ENCODE measurements at places on chromosomes 6 and 20. TPM values are rescaled to one million over a fixed set of nuclear protein-coding genes. Genes with fewer than 3 reads are reported as not detected.

Gene RBPJL
- not detected for polyA plus RNA-seq

Gene GMNN
- polyA plus RNA-seq: 17.8 TPM

Gene KIF25
- polyA plus RNA-seq: not detected

Gene PXDC1
- polyA plus RNA-seq: 24.0 TPM

Gene NKX2-4
- not detected for polyA plus RNA-seq

Gene TMEM170B
- polyA plus RNA-seq: 0.23 TPM

DNA sequence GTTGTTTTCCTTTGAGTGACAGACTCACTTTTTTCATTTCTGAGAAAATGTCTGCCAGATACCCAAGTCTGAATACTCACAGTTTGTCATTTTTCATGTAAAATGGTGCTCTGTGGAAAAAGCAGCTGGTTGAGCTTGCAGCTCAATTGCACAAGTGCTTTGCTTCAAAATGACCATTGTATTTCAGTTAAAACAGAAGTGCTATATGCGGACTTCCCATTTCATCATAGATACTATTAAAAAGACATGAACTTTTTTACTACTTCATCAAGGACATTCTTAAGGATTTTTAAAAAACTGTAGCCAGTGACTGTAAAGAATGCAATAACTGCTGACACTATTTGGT lies 61.5 kb downstream of the KCNS1 start:
- DNase-seq: no peak

GRCh38 chr6:42711930-42712329 lies 10.5 kb downstream of the PRPH2 start:
- no peak for DNase-seq

GRCh38 chr6:92779746-92780145 lies 639.6 kb downstream of the EPHA7 start:
- DNase-seq: no peak

GRCh38 chr20:41119614-41120561 lies 17.5 kb upstream of the PLCG1 start:
- no peak for DNase-seq

DNA sequence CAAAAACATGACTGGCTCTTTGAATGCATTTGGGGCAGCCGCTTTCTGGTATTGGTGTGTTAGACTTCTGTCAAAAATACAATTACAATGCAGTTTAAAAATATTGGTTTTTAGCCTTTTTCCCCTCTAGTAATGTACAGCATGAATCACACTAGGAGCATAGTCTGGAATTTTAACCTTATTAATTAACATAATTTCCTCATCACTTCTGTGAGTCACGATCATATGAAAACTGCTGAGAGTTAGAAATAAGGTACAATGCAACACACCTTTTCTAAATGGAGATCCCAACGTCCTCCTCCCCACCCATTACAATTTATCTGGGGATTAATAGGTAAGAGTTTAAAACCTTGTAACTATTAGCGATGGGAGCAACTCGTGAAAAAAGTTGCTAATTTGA lies 297.1 kb upstream of the RIMS1 start:
- DNase-seq: no peak

- no peak for DNase-seq
Measured at GRCh38 chr6:157978021-157978783, 3.5 kb upstream of the SYNJ2 start.

- DNase-seq: no peak
Measured at GRCh38 chr6:18034798-18035202, 47.4 kb upstream of the KIF13A start.

DNA sequence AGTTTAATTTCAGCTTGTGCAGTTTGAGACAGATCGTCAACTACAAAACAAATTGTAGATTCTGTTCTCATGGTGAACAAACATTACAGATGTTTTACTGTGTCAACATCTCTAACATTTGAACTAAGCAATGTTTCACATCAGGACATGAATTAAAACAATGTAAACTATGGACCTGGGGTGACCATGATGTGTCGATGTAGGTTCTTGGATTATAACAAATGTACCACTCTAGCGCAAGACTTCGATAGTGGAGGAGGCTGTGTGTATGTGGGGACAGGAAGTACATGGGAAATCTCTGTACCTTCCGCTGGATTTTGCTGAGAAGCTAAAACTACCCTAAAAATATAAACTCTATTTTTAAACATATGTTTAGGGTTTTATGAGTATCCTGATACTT lies 17.1 kb downstream of the HIVEP2 start:
- DNase-seq: no peak

DNA sequence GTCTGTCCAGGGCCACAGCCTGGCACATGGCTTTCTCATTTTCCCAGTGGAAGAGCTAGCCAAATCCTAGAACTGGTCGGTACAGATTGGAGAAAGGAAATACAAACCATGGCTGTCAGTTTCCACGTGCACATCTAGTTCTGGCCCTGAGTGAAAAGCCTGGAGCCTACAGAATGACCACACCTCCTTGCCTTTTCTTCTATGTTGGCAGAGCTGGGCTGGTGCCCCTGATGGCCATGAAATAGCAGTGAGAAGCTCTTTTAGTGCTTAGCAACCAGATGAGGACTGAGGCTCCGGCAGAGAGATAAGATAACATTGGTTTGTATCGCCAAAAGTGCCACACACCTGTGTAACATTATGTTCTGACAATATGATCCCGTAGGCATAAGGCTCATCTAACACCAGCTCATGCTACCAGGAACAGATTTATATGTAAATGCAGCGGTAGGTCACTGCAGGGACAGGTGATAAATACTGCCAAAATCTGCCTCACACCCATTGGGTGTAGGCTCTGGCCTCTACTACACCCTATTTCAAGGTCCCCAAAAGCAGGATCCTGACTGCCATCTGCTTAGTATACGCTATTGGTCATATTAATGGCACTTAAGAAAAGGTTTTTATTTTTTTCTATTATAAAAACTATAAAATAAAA lies 39.9 kb upstream of the TBC1D7 start:
- no peak for DNase-seq

DNA sequence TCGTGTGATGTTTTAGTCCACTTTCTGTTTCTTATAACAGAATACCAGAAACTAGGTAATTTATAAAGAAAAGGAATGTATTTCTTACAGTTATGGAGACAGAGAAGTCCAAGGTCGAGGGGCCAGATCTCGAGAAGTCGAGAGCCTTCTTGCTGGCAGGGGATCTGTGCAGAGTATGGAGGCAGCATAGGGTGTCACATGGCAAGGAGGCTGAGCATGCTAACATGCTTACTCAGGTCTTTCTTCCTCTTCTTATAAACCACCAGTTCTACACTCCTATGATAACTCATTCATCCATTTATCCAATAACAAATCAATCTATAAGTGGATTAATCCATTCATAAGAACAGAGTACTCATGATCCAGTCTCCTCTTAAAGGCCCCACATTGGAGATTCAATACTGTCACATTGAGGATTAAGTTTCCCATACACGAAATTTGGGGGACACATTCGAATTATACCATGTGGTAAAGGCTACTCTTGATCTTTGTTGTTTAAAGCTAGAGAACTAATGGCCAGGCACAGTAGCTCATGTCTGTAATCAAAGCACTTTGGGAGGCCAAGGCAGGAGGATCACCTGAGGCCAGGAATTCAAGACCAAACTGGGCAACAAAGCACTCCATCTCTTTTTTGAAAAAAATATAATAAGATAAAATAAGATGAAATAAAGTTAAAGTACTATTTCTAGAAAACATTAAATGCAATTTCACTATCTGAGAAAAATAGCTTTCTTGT lies 2.1 kb downstream of the GOPC start:
- DNase-seq: no peak
